ENCODE measurements at places on chromosomes 16 and 17.
A peak's percentile ranks its signal among the peaks of the same experiment; 100 is the strongest.

DNA sequence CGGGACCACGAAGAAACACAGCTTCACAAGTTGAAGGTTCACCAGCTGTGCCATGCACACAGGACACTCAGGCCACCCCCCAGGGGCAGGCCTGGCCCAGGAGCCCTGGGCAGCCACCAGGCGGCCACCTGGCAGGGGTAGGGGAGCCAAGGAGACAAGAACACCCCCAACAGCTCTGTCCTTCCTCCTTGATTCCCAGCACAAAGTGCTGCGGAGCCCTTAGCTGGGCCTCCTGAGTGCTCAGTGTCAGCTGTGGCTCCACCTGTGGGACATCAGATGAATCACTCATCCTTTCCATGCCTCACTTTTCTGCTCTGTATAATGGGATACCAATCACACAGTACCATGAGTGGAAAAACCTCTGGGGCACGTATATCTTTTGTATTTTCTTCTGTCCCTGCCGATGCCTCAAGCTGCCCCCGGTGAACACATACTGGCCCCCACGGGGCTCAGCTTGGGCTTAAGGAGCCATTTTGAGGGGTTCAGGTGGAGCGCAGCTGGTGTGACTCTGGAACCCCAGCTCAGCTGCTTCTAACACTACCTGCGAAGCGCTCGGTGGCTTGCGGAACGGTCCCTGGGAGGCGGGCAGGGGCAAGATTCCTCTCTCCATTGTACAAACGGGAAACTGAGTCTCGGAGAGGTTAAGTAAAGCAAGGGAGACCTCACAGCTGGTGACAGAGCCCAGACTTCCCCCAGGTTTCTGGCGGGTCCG, 12.0 kb downstream of the GALK1 start:
- no peak for DNase-seq

DNA sequence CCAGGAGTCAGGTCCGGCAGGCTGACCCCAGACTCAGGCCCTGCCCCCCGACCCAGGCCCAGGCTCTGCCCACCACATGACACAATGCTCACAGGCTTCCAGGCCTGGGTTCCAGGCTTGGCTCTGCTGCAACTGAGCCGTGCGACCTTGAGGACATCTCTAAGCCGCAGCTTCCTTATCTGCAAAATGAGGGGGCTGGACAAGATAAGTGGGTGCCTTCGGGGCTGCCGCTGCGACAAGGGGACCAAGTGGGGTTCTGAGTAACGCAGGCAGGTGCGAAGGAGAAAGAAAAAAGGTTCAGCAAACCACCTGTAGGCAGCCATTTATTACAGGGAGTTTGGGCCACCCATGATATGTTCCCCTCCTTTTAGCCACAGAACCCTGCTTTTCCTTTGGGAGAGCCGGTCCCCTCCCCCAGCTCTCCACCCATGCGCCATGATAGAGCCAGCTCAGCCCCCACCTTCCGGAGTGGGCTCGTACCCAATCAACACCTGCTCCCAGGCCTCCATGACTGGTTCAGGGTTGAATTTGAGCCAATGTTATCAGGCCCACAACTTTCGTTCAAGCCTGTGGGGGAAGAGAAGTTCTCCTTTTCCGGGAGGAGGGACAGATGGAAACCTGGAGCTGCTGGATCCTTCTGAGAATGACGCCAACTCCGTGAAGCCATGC, 38.2 kb downstream of the RTN4RL1 start:
- DNase-seq = no peak

- no peak for DNase-seq
Measured at GRCh38 chr16:1706386-1707192, 594 bp downstream of the MAPK8IP3 start.

GRCh38 chr16:79286646-79287423, 313.7 kb downstream of the MAF start:
- peak; percentile 58 for DNase-seq

DNA sequence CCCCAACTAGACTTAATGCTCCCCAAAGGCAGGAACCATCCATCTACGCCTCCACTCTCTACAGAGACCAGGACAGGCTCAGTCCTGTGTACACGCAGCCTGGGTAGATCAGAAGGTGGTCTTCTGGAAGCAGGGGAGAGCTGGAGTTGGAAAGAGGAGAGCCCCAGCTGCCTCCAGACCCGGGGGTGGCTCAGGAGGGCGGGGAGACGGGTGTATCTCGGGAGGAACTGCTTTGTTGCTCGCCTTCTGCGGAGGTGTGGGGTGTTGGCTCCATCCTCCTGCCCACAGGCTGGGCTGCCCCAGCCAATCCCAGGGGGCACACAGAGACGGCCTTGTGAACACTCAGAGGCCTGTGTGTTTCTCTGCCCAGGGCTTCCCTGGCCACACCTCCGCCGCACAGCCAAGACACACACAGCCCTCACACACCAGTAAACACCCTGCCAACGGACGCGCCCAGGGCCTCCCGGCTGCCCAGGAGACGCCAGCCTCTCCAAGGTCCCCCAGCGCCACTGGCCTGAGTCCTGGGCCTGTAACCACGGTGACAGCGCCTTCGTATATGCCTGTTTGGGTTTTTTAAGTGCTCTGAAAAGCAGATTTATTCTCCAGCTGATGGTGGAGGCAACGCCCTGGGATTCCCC, 143.4 kb upstream of the CDC42EP4 start:
- peak; percentile 26 for DNase-seq

DNA sequence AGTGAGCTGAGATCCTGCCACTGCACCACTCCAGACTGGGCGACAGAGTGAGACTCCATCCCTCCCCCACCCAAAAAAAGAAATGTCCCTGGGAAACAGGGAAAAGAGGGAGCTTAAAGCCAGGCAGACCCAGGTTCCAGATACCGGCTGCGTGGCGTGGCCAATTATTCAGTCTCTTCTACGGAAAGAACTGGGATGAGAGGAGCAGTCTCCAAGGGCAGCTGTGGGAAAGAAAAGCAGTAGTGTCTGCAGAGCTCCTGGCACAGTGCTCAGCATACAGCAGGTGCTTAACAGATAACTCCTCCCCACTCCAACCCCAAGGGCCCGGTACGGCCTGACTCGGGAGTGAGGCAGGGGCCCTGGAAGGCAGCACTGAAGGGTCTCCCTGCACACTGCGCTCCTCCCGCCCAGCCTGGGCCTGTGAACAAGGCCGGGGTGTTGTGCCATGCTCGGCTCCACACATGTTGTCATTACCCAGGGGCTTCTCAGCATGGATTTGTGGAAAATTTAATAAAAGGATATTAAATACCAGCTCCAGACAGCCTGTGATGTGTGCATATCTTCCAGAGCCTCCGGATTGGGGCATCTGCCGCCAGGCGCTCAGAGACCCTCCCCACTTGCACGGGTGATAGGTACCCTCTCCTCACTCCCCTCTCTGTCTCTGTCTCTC, 17.6 kb upstream of the SPPL2C start:
- DNase-seq = no peak

DNA sequence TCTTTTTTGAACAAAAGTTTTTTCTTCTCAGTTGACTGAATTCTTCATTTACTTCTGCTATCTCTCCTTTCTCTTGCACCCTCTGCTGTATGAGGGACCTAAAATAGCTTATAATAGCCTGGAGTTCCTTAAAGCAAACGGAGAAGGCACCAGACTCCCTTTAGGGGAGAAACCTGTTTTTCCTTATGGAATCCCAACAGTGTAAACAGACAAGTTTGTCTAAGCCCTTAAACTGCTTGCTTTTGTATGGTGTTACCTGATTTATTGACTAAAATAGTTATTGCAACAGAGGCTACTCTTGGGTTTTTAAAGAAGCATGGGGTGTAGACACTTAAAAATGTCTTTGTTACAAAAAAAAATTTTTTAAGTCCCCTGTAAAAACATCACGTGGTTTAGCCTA, 12.9 kb upstream of the TRIM25 start:
- DNase-seq = no peak

- no peak for DNase-seq
Measured at GRCh38 chr16:64253525-64253924, 868.3 kb downstream of the CDH11 start.

GRCh38 chr16:89601906-89602272, 11.6 kb upstream of the DPEP1 start:
- DNase-seq = no peak

- DNase-seq = no peak
Measured at GRCh38 chr16:57115514-57116182, 23.3 kb downstream of the CPNE2 start.

GRCh38 chr17:48610282-48611211, at the start of gene HOXB7:
Gene HOXB7 (minus strand): TSS chr17:48611017. CDS start chr17:48610918, 99 bp downstream.
- DNase-seq = peak; percentile 88

DNA sequence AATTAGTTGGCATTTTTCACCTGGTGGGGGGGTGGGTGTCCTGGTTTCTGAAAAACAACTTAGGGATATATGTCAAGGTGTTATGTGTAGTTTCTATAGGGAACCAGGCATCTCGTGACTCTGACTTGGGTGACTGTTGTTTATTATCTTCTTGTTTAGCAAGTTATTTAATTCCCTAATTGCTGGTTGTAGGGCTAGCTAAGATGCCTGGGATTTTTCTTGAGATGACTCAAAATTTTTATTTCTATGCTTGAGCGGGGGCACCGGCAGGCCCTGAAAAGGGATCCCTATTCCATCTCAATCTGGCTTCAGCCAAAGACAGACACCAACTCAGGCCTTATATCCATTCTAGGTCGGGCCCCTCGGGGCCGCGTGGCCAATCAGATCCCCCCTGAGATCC, 3.2 kb downstream of the DPH1 start:
- no peak for DNase-seq
